NCI-H1930 (cell line): ENCODE measurements at places on chromosomes 11 and 22.

- no peak for DNase-seq
Measured at GRCh38 chr22:35525687-35526332, 14.8 kb upstream of the RASD2 start.

GRCh38 chr11:46002189-46002588 lies 79.7 kb downstream of the LARGE2 start:
- no peak for DNase-seq

DNA sequence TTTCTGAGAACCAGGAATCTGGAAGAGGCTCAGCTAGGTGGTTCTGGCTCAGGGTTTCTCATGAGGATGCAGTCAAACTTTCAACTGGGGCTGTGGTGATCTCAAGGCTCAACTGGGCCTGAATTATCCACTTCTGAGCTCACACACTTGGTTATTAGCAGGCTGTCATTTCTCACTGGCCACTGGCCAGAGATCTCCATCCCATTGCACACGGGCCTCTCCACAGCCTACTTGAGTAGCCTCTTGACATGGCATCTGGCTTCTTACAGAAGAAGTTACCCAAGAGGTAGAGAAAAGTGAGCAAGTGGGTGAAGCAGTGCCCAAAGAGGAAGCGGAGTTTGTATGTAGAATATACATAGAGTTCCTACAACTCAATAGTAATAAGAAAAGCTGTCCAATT lies 16.0 kb downstream of the CALCA start:
- no peak for DNase-seq

GRCh38 chr11:8586184-8586583 lies 7.8 kb downstream of the STK33 start:
- no peak for DNase-seq

GRCh38 chr11:19980957-19981669 lies 179.2 kb downstream of the DBX1 start:
- no peak for DNase-seq

DNA sequence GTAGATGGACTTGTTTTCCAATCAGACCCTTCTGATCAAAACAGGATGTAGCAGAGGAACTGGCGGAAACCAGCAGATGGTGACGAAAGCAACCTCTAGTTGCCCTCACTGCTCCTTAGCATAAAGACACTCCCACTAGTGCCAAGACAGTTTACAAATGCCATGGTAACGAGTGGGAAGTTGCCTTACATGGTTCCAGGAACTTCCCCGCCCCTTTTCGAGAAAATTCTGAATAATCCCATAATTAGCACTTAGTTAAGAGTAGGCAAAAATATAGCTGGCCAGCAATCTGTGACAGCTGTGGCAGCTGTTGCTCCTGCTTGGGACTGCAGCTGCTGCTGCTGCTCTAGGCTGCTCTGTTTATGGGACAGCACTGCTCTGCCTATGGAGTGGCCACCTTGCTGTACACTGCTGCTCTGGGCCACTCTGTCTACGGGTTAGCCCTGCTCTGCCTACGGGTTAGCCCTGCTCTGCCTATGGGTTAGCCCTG lies 33.4 kb upstream of the SORL1 start:
- no peak for DNase-seq

DNA sequence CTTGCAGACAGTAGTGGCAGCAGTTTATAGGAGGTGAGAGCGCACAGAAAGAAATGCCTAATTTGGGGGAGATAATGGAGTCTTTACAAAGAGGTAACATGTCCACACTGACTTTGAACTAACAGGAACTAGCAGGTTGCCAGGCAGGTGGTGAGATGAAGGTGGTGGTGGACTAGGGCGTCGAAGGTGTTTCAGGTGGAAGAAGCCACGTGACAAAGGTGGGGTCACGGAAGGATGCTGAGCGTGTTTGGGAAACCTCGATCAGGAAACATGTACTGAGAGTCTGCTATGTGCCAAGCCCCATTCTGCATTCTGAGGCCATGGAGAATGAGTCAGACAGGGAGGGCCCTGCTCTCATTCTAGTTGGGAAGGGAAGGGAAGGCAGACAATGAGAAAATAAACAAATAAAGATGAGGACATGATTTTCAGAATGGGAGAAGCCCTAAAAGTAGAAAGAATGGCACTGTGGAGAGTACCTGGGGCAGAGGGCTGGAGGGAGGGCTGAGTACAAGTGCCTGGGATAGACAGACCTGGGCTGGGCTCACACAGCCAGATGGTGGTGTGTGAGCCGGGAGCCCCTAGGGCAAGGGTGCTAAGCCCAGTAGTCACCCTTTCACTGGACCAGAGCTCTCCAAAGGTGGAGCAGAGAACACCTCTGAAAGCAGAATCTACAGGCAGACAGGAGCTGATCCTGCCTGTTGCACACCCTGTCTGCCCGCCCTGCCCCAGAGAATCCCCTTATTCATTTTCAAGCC lies 16.2 kb upstream of the NNMT start:
- DNase-seq = no peak

- no peak for DNase-seq
Measured at GRCh38 chr11:66835768-66836405, 7.4 kb upstream of the RCE1 start.

- no peak for DNase-seq
Measured at GRCh38 chr11:128559496-128560103, 27.8 kb downstream of the ETS1 start.

DNA sequence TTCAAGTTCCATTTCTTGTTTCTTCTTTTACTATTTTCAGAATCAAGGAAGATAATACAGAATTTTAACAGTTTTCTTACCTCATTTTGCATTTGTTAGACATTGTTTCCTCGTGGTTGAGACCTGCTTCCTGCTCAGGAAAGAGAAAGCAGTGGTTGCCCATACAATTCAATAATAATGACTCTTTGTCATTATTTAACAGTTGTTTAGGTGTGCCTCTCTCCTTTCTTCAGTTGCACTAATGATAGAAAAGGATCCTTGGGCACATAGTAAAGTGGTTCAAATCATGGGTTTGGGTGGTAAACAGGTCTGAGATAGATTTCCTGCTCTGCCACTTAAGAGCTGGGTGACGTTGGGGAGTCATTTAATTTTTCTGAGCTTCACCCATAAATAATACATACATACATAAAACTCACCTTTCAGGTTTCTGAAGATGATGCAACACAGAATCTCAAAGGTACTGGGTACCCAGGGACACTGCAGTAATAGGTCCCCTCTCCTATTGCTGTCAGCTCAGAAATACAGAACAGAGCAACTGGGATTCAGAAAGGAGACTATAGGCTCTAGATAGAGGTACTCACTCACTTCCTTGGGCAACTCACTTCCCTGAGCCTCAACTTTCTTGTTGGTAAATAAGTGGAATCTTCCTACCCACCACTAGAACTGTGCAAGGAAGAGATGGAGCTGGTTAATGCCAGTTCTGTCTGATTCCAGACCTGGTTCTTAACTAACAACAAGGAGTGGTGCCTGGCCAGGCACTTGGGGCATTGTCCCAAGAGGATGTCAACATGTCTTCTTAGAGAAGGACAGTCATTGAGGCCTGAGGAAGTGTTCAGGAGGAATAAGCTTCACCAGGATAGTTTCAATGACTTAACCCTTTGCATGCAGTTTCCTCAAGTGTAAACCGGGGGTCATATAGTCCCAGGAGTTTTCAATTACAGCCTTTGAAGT lies 34.9 kb downstream of the CD44 start:
- no peak for DNase-seq

- no peak for DNase-seq
Measured at GRCh38 chr11:38672445-38672844, 2074.4 kb upstream of the RAG2 start.

- no peak for DNase-seq
Measured at GRCh38 chr22:19810381-19811201, 44.1 kb downstream of the GNB1L start.

- DNase-seq = no peak
Measured at GRCh38 chr11:10561947-10562346, 6.5 kb downstream of the LYVE1 start.

DNA sequence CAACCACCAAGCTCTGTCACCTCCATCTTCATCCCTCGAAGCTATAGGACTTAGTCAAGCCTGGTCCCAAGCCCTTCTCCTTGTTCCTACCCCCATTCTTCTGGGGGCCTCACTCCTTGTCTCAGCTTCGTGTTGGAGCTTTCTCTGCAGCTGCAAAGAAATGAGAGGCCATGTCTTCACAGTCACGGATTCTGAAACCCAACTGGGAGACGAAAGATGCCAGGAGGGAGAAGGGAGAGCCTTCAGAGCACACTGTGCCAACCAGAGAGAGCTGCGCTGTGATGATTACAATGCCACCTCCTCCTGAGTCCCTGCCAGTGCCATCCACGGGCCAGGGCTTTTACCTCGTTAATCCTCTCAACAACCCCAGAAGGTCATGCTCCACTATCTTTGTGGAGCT lies 469.3 kb downstream of the TBC1D22A start:
- DNase-seq = no peak

GRCh38 chr11:44029507-44029845 lies 18.3 kb upstream of the ACCSL start:
- no peak for DNase-seq

GRCh38 chr11:12167061-12168000 lies 56.9 kb downstream of the MICAL2 start:
- no peak for DNase-seq

DNA sequence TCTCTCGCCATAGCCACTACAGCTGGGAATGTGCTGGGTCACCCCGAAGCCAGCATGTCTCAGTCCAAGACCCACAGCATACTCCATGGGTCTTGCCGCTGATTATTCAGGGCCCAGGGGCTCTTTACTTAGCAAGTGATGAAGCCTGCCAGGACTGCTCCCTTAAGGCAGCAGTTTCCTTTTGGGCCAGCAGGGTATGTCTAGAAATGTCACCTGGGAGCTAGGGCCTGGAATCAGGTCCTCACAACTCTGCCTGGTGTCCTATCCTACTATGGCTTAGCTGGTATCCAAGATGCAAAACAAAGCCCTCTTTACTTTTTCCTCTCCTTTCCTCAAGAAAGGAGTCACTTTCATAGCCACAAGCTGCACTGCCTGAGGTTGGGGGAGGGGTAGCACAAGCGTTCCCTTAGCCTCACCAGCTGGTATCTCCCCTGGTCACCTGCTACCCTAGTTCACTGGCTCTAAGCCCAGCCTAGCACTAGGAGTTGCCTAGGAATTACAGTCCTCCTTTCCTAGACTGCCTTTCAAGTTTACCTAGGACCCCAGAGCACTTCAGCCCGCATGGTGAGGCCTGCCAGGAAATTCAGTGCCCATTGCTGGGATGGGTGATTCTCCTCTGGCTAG lies 22.6 kb upstream of the NCR3LG1 start:
- no peak for DNase-seq

DNA sequence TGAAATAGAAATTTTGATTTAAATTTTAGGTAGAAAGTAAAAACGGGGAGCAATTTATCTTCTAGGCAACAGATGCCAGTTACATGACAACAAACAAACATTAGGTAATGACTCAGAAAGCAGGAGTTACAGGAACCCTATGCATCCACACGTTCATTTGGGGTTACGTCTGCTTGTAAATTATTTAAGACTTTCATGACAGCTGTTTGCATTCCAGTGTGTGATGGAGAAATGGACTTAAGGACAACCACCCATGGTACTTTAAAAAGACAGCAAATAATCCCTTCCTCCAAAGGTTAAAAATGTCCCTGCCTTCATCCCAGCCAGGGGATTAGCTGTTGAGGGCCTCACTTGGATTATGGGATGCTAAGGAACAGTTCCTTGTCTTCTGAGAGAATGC lies 11.8 kb downstream of the E2F8 start:
- DNase-seq = no peak

DNA sequence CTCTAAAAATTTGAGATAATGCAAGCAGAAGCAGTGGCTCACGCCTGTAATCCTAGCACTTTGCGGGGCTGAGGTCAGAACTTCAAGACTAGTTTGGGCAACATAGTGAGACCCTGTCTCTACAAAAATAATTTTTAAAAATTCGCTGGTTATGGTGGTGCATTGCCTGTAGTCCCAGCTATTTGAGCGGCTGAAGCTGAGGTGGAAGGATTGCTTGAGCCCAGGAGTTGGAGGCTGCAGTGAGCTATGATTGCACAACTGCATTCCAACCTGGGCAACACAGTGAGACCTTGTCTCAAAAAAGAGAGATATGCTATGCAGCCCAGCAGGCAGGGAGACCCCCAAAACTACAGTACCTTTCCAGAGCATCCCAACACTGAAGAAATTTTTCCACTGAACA lies 2.3 kb downstream of the CTSC start:
- no peak for DNase-seq

GRCh38 chr22:41447435-41448188 lies 1.0 kb upstream of the TOB2 start:
- peak; percentile 46 for DNase-seq

DNA sequence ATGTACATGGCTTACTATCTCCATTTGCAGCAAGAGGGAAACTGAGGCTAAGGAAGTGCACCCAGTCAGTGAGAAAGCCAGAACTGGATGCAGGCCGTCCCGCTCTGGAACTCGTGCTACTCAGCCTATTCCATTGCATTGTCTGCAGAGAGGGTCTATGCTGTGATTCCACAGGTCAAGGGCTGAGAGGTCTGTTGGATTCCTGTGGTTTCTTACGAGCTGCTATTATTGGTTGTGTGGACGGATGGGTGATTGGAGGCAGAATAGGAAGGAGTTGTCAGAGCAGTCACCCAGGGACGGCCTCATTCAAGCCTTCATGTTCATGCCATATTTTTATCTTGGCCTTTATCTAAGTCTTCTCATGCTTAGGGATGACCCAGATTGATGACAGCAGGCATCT lies 33.4 kb downstream of the SCGB1A1 start:
- DNase-seq = no peak

DNA sequence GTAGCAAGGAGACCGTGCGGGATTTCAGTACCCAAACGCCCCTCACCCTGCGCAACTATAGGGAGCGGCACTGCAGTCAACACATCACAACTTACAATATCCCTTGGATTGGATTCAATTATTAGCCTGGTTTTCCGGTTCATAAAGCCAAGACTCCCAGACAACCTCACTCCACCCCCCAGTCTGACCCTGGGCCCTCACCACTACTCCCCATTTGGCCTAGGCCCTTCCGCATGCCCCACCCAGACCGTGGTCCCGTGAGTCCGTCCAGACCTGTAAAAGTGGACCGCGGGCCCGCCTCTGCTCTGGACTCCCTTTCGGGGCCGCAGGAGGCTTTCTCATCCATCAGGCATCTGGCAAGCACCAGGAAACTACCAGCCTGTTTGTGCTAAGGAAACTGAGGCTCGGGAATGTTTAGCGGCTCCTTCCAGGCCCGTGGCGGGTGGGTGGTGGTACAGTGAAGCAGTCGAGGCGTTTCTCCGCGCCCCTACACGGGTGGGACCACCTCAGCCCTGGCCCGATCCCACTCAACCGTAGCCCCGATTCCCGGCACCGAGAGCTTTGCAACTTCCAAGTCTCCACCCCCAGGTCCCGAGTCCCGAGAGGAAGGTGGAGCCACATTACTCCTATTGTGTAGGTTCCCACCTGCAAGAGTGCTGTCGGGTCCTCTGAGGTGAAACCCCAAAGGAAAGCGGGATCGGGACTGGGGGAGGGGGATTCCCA lies 679 bp upstream of the DPP3 start:
- no peak for DNase-seq

DNA sequence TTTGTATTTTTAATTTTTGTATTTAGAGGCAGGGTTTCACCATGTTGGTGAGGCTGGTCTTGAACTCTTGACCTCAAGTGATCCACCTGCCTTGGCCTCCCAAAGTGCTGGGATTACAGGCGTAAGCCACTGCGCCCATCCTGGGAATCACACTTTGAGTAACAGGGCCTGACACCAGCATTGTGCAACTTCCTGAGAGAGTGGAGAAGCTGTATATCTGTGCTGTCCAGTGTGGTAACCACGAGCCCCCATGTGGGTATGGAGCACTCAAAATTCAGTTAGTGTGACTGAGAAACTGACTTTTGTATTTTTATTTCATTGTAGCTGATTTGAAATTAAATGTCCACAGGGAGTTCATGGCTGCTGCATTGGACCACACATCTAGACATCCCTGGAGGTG lies 36.2 kb downstream of the MPPED1 start:
- no peak for DNase-seq
